Activated CD4-positive, CD25-positive, alpha-beta regulatory T cell treated with anti-CD3 and anti-CD28 coated beads, Interleukin-2, amount 50 U/mL, for 24 hours (primary cell): ENCODE measurements at places on chromosomes 3 and 15.
A peak's percentile ranks its signal among the peaks of the same experiment; 100 is the strongest.

DNA sequence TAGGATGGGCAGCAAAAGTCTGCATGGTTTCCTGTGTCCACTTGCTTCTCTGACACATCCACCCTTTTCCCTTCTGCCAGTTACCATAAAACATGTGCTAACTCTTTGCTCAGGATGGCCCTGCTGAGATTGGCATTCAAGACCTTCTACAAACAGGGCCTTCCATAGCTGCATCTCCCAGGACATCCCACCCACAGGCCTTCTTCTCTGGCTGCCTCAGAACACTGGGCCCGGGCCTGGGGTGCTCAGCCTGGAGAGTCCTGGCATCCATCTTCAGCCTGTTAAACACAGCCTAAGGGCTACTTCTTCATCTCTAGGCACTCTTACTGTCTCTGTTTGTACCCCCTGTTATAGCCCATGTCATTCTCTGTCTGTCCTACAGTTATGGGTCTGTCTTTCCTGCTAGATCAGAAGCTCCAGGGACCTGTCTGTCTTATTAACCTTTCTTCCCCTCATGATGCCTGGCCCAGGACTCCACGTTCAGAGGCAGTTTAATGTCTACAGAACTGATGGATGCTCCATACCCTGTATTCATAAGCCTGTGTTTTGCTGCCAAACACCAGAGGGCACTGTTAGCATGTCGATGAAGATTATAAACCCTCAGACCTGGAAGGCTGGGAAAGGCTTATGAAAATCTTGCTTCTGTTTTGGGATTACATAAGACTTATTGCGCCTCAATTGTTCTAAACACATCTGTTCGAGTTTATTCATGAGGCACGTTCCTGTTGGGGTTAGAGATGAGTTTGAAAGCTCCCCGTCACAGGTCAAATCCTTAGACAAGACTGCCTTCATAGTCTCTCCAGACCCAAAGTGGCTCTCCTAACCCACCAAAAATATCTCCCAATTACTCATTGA lies 16.5 kb downstream of the SEMA3G start:
- ATAC-seq, result no peak

DNA sequence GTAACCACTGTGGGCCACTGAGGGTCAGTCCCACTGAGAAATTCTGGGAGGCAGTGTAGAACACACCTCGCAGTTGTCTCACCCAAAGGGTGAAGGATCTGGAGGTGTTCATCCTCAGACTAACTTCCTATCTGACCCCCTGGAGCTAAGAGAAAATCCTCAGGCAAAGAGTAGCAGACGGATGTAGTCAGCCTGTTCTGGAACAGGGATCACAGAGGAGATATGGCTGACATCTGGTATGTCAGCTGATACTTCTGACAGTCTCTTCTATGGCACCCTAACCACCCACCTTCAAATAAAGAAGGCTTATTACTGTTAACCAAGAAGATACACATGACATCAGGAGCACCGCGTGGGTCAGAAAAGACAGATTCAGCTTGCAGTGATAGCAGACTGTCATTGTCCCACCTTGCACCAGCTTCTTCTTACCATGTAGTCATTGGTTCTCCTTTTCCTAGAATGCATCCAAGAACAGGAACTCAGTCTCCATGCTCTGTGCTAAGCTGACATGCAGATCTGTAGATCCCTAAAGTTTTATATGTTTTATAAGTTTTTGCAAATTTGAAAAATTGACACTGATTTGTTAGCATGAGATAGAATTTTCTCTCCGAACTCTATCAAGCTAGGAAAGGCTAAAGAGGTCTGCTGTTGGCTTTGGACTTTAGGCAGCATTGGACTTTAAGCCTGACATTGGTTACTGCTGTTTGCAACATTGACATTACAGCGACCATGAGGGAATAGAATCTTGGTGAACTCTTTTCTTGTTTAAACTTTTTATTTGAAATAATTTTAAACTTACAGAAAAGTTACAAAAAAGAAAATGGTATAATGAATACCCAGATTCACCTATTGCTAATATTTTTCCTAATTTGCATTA lies 60.4 kb downstream of the KBTBD12 start:
- no peak for ATAC-seq

- ATAC-seq, result no peak
These were observed 833.7 kb downstream of the FHIT start for GRCh38 chr3:60417576-60417975.

DNA sequence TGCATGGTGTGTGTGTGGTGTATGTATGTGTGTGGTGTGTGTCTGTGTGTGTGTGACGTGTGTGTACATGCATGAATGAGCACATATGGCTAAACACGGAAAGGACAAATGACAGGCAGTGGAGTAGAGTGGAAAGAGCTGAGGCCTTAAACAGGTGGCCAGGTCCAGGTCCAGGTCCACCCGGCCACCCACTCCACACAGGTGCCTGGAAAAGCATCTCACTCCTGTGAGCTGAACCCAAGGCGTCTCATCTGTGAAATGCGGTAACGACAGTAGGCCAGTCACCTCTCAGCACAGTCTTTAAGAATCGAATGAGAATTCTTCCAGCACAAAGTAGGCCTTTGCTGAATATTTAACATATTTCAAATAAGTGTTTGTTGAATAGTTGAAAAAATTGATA lies 58.7 kb downstream of the ATP10A start:
- ATAC-seq, result no peak

- no peak for ATAC-seq
These were observed 96.3 kb downstream of the ZNF385D start for GRCh38 chr3:21654662-21655061.

DNA sequence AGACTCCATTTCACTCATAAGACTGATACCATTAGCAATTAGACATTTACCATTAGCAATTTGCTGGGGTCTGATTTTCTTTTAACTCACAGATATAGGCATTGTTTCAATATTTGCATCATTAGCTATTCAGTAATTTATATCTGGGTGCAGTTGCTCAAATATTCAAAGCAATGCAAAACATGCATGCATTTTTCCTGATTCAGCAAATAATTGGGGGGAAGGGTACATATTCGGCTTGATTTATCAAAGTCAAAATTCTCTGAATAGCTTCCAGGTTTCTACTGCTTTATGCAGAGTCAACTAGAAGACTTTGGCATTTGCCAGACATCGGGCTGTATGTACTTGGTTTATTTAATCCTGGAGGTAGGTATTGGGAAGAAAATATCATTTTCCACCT lies 315.6 kb upstream of the NR2F2 start:
- ATAC-seq, result no peak

GRCh38 chr15:75407083-75407482 lies 38.7 kb upstream of the MAN2C1 start:
- peak; percentile 91 for ATAC-seq

DNA sequence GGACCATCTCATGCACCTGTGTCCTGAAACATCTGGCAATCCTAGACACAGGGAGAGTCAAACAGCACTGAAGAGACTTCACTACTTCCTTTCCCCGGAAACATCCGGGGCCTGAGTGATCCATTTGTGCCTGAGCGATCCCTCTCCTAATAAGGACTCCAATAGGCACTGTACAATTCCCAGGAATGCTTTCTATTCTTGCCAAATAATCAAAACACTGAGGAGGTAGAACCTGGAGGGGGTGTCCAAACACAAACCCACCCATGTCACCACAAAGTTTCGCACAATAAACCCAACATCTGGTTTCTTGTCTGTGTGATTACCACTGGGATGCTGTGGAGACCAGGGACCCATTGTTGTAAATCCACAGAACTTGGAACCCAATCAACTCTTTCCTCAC lies 205.0 kb downstream of the OPA1 start:
- ATAC-seq, result no peak

DNA sequence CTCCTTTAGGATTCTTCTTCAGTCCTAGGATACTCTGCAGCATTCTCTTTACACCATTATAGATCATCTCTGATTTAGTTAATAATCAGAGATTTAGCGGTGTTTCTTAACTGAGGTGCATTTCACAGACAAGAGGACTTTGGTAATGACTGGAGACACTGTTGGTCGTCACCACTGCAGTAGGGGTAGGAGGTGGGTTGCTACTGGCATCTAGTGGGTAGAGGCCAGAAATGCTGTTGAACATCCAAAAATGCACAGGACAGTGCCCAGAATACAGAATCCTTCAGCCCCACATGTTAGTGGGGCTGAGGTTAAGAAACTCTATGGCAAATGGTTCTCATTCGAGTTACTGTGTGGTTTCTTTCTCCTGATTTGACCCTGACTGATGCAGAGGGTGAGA lies 80.4 kb upstream of the LMCD1 start:
- ATAC-seq, result no peak

DNA sequence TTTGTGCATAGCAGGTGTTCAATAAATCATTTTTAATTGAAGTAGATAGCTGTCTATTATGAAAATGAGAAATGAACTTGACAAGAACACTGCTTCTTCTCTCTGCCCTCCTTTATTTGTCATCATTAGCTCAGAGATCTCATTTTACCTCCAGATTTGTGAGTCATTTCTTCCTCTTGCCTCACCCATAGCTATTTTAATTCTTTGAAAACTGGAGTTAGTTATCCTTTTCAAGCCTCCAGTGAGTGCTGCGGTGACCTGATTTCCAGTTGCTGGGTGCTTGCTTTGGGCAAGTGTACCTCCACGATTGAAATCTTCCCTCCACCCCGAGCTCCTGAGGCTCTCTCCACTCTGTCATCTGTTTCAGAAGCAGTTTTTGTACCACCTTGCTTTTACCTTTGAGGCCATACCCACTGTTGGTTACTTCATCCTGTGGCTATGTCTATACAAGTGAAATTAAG lies 114.6 kb downstream of the NFKBIZ start:
- ATAC-seq, result peak; percentile 88

DNA sequence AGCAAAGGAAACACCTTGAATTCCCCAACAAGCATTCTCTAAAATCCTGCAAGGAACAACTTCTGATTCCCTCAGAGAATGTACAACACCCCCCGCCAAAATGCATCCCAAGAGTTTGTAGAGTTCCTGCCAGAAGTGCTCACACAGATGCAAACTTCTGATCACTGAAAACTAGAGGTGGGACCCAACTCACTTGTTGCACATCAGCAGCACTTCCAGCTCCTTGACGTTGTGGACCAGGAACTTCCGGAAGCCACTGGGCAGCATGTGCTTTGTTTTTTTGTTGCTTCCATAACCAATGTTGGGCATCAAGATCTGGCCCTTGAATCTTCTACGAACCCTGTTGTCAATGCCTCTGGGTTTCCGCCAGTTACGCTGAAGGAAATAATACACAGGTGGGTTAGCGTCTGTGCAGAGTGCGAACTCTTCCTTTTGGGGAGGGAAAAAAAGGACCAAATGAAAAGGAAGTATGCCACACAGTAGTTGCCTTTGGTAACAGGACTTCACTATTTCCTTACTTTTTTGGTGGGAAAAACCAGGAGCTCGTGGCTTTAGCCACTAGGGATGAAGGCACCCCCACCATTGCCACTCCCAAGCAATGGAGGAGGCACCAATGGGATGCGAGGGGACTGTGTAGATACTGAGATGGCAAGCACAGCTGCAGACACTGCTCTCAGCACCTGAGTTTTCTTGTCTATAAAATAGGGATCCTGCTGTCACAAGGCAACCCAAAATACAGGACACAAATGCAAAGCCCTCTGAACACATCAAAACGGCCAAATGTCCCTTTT lies 2.0 kb downstream of the RPL32 start:
- no peak for ATAC-seq

- ATAC-seq, result no peak
These were observed 47.5 kb downstream of the ALDH1L1 start for GRCh38 chr3:126132751-126133511.

GRCh38 chr15:68667800-68668625 lies 89.2 kb downstream of the CORO2B start:
- no peak for ATAC-seq

- ATAC-seq, result no peak
These were observed 103.0 kb downstream of the ETFA start for GRCh38 chr15:76208084-76208785.

GRCh38 chr15:27808182-27808581 lies 290.9 kb downstream of the OCA2 start:
- ATAC-seq, result no peak

- no peak for ATAC-seq
These were observed 873 bp downstream of the CAPN7 start for GRCh38 chr3:15206662-15207576.

DNA sequence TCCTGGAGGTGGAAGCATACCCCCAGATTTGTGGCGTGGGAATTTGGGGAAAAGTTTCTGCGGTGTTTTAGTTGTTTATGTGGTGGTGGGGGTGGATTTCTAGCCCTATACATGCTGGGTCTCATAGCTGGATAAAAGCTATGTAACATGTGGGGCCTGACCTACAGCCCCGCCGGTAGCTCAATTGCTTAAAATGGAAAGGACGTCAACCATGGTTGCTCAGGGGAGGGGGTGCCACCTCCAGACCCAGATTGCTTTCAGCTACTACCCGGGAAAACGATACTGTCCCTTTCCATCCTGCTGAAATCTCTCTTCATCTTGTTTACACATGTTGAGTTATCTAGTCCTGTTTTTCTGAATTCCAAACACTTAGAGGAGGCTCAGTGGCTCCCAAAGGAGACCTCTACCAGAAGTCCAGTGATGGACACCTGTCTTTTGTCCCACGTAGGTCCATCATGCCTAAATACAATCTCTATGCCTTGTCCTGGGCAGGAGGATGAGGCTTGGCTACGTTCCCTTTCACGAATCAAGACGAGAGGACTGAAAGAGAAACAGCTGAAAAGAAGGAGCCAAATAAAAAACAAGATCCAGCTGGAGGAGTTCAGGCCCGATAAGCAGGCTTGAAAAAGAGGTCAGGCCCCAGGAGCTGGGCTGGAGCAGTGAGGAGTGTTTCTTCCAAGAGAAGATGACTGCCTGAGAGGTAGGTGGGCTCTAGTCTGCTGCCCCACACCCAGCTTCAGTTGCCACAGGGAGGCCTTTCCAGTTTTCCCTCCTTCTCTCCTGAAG lies 72.1 kb upstream of the TPRG1 start:
- no peak for ATAC-seq

DNA sequence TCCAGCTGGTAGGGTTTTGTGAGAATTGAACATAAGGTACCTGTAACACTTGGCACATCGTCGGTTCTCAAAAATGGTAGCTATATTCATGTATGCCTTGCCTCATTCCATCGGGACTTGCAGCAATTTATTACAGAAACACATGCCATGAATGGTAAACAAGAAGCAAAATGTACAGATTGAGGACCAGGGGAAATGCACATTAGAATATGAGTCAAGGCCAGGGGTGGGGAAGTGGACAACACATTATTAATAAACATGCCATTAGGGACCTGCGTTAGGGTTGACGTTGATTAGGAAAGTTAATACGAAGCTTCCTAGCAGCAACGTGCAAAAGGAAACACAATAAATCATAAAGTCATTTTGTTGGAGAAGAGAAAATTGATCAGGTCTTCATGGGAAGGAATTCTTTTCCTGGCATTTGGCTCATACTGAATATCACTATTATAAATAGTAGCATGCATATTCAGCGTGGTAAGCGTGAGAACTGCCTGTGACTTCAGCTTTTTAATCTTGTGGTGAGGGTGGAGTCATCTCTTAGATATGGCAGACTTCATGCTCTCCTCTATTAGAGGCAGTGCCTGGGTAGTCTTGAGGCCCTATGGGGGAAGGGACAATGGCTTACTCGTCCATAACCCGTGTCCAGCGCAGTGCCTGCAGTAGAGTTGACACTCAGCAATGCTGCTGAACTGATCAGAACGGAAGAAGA lies 184.9 kb downstream of the SV2B start:
- no peak for ATAC-seq

GRCh38 chr15:101314336-101315125 lies 19.5 kb upstream of the SNRPA1 start:
- no peak for ATAC-seq

- ATAC-seq, result no peak
These were observed 31.2 kb downstream of the ZPLD1 start for GRCh38 chr3:102466001-102466400.

GRCh38 chr15:52680041-52680391 lies 828 bp upstream of the ATOSA start:
- ATAC-seq, result no peak

GRCh38 chr3:189316296-189317019 lies 144.7 kb downstream of the TPRG1 start:
- no peak for ATAC-seq

- ATAC-seq, result no peak
These were observed 60.6 kb downstream of the CYP11A1 start for GRCh38 chr15:74306781-74307217.
